Pons (tissue), 1 donor: ENCODE measurements at places on chromosomes 3 and 15.

DNA sequence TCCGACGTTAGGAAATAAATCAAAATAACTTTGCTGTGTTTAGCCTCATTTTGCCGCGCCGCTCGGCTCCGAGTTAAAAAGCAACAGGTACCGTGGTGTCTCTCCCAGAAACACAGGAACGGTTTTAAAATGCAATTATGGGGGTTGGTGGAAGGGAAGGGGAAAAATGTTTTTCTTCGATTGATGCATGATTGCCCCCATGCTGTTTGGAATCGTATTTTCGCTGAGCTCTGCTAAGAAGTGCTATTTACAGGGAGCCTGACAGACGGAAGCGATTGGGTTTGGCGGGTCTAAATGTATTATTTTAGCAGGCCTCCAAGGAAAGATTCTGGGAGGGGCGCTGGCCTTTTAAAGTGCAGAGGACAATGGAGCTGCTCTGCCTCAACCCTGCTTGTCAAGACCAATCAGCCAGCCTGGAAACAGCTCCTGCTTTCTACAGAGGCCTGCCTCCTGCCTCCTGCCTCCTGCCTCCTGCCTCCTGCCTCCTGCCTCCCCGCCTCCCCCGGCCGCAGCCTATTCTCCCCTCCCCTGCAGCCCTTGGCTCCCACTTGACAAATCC lies 156.7 kb upstream of the TLE3 start:
- no peak for DNase-seq

- no peak for DNase-seq
Observed at GRCh38 chr3:155442072-155442471, 148.6 kb upstream of the STRIT1 start.

DNA sequence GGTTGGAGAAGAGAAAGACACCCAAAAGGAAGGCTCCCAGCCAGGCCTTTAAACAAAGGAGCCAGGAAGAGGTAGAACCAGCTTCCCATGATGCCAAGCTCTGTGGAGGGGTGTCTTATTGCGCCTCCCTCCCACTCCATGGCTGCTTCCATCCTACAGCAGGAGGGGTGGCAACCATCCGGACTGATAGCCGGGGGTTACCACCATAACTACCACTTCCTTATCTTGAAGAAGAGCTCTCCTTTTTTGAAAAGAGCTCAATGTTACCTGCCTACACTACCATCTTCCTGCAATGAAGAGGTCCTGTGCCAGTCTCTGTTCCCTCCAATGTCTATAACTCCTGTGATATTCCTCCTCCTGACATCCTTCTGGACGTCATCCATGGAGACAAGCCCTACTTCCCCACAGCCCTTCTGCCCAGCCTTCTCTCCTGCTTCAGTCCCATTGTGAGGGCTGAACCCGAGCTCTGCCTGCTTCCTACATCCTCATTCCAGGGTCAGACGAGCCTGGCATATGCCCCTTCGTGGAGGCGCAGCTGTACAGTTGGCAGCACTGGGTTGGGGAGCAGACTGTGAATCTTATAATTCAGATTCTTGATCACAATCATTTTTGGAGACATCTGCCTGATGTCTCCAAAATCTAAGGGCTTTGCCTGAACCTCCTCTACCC lies 8.5 kb downstream of the CCDC9B start:
- no peak for DNase-seq

DNA sequence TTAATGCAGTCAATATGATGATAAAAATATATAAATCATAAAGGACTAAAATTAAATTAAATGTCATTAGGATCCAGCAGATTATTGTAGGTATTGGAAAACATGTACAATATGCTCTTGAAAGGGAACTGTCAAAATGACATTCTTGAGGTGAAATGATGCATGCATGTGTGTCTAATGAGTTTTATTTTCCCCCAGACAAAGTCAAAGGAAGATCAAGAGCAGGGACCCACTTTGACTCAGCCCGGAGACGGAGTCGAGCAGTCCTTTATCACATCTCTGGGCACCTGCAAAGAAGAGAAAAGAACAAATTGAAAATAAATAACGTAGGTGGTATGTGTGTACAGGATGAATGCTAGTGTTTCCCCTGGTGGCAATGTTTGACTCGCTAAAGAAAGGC lies 194.1 kb downstream of the KCNH8 start:
- DNase-seq, result no peak

DNA sequence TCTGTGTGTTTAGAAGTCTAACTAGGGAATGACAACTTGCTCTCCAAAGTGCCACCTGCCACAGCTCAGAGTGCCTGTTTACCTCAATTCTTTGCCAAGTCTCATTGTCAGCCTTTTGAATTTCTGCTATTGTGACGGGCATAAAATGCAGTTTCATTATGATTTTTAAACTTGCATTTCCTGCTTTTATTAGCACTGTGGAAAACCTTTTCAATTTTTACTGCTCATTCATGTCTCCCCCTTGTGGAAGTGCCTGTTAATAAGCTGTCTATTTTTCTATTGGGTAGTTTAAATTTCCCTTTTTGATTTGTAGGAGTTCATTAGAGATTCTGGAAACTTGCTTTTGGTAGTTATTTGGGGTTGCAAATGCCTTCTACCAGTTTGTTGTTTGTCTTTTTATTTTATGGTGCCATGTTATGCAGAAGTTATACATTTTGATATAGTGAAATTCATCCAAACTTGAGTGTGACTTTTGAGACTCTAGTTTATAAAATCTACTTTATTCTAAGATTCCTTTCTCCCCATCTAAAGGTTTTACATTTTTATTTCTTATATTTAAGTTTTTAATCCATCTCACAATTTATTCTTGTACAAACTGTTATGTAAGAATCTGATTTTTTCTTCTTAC lies 53.9 kb upstream of the FRMD4B start:
- DNase-seq, result peak; percentile 80

DNA sequence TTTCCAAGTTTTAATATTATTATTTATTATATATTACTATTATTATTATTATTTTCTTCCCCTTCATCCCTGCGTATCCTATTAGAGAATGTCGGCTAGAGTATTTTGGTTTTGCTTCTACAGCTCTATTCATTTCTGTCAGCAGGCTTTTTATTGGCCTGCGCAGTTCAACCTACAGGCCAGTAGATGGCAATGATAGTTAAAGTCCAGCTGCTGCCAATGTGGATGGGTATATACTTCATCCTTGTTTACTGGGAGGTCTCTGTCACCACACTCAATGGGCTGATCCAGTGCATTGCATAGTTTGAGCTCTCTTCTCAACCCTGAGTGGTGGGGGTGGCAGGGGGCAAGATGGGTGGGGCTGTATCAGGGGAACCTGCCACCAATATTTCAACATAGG lies 799.8 kb downstream of the NSUN3 start:
- DNase-seq, result peak; percentile 37

DNA sequence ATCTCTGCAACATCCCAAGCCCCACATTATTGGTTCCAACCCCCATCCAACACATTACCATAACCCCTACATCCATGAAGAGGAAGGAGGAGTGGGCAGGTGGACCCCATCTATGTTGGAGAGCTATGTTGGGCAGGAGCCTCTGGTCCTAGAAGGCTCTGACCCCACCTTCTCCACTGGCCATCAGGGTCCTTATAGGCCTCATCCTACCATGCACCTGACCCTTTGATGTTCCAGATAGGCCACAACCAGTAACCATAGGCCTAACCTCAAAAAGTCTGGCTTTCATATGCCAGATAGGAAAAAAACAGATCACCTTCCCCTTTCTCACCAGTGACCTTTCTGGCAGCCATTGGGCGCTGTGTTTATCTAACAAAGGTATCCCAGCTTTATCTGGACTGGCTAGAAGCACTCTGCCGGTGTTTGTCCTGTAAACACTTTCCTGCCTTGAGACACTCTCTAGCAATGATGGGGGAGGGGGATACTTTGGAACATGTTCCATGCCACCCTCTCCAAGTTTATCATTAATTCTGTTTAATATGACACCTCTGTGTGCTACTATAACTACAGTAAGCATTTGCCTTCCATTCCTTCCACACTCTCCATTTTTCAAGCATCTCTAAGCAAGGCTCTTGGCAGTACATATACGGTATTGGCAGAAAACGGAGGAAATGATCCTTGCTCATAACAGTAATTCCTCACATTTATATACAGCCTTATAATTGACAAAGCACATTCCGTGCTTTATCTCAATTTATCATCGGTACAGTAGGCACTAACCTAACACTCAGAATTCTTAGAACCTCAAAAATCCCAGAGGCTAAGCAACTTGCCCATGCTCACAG lies 377.1 kb downstream of the VPS13C start:
- DNase-seq, result no peak

DNA sequence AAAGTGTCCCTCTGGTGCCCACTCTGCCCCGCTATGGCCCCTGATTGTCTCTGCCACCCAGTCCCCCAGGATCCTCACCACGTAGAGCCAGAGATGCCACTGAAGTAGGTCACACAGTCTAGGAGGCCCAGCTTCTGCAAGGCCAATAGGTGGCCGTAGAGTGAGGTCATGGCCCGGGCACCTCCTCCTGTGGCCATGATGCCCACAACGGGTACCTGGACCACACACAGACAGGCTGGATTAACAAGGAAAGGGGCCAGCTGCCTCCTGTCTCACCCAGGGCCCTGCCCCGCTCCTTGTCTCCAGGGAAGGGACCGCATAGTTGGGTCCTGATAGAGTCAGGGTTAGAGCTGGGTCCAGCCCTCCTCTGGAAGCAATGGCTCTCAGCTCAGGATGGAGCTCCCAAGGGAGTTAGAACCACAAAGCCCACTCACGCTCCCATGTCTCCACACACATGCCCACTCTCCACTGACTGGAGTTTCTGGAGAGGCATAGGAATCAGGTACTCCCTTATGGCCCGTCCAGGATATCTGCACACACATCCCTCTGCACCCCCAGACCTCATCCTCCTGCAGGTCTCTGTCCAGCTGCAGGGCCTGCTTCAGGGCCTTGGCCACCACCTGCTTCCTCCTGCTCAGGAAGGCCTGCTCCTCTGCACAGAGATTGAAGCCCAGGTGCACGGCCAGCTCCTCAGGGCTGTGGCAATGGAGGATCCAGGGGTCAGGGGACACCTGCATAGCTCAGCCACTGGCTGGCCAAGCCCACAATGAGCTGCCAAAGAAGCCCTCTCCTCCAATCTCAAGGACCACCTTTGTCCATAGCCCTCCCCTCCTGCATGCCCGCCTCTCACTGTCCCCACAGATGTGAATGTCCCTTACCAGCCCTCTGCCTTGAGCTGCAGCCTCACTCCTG lies 13.2 kb downstream of the PLA2G4D start:
- DNase-seq, result no peak

DNA sequence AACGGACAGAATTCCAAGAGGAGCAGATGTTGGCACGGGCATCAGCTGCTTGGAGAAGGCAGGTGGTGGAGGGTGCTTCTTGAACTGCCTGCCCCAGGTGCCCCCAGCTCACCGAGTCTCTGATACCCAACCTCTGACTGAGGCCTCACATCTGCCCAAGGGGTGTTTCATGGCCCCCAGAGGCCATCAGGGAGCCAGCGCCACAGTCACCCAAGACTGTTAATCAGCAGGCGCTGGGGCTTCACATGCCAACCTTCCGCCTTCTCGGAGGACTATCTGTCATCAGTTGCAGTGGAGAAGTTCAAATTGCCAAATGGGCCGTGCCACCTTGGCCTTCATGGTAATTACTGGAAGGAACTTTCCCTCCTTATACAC lies 61.9 kb upstream of the SLC6A1 start:
- DNase-seq, result no peak

GRCh38 chr3:11592445-11593298 lies 51.0 kb downstream of the VGLL4 start:
- peak; percentile 67 for DNase-seq

DNA sequence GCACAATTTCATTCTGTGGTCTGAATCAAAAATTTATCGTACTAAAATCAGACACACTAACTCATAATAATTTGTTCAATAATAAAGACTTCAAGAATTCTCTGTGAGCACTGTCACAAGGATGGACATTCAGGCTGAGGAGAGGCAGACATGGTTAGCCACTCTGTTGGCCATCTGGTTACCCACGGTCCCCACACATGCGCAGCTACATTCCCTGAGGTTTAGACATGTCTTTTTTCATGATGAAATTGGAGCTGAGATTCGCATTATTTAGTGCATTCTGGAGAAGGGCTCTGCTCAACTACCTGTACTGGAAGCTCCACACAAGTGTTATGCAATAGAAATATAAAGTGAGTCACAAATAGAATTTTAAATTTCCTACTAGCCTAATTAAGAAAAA lies 156.9 kb downstream of the SUCNR1 start:
- DNase-seq, result no peak

DNA sequence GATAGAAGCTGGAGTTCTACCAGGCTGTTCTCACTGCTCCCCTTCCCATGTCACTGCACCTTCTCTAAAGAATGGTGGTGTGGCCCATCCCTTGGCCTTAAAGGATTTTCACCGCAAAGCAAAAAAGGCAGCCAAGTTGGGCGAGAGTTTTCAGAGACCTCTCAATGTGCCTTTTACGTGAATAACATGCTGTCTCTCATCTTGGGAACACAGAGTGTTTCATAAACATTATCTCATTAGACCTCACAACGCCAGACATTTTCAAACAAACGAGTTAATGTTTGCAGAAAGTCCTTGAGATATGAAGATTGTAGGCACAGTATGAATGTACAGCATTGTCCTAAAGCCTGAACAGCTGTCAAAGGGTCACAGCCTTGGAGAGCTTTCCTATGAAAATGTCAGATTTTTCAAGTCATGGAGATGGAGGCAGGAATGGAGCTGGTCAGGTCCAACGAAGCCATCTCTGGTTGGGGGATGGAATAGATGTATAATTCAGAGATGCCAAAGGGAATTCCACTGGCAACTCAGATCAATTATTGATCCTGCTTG lies 21.3 kb downstream of the TM4SF1 start:
- DNase-seq, result no peak

GRCh38 chr3:158712443-158712842 lies 19.8 kb downstream of the RARRES1 start:
- DNase-seq, result no peak

DNA sequence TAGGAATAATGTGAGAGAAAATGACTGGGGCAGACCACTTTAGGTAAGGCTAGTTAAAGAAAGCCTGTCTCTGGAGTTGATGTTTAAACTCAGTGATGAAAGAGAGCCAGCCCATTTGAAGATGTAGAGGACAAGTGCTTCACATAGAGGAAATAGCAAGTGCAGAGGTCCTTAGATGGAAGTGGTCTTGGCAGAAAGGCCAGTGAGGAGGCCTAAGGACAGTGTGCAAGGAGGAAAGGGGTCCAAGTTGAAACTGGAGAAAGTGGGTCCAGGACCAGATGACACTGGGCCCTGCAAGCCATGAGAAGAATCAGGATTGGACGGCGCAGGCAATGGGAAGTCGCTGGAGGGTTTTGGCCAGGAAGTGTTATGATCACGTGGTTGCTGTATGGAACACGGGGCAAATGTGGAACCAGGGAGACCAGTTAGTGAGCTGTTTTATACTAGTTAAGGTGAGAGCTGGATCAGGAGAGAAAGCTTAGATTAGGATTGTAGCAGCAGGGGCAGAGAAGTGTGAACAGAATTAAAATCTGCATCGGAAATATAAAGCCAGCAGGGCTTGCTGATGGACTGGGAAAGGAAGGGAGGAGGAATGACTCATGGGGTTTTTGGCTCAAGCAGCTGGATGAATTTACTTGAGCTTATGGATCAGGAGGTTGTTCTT lies 48.0 kb upstream of the SCAANT1 start:
- peak; percentile 69 for DNase-seq

- no peak for DNase-seq
Observed at GRCh38 chr3:64176461-64176996, 48.7 kb downstream of the PRICKLE2 start.
